Epithelial cell of esophagus (primary cell): ENCODE measurements at places on chromosomes 5 and 9.

DNA sequence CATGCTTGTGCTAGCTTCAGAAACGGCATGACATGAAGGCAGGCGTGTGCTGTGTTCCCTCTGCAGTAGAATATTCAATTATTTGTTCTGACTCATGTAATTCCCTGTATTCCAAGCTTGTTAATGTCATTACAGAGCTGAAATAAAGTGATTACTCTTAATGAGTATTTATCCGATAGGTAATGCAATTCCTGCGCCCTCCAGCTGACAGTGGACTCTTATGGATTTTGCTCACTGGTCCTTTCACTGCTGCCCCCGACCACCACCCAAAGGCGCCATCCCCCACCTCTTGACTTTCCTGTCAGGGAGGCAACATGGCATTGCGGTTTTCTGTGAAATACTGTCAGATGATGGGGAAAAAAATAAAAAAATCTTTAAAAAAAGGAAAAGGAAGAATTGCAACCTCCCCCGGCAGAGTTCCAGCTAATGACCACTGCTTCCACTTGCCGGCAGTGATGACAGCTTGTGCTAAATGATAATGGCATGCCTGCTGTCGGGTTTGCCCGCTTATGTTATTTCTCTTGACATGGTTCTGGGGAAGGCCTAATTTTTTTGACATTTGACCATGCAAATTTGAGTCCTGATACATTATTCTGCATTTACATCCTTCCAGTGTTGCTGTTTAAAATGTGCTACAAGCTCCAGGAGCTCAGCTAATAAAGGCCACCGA lies 335.3 kb upstream of the ADAMTS16 start:
- DNase-seq = no peak

GRCh38 chr9:123407217-123407851 lies 51.3 kb downstream of the CRB2 start:
- peak; percentile 21 for DNase-seq

DNA sequence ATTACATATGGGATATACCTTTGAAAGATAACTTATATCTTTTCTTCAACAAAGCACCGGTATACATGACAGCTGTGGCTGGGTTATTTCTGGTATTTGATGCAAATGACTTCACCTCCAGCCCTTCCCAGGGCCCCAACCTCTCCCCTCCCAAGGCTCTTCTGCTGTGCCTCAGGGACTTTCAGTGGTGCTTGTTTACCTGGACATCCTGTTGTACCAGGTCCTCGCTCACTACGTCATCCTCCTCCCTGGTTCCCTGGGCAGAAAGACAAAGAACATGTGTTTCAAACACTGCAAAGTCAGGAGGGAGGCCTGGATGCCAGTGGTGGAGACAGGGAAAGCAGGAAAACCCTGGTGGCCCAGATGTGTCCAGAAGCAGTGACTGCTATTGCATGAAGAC lies 23.4 kb downstream of the ANXA6 start:
- DNase-seq = peak; percentile 70

GRCh38 chr5:179311091-179311470 lies 34.2 kb downstream of the ADAMTS2 start:
- no peak for DNase-seq

- no peak for DNase-seq
Observed at GRCh38 chr9:74064702-74065101, 432.4 kb upstream of the RORB start.

DNA sequence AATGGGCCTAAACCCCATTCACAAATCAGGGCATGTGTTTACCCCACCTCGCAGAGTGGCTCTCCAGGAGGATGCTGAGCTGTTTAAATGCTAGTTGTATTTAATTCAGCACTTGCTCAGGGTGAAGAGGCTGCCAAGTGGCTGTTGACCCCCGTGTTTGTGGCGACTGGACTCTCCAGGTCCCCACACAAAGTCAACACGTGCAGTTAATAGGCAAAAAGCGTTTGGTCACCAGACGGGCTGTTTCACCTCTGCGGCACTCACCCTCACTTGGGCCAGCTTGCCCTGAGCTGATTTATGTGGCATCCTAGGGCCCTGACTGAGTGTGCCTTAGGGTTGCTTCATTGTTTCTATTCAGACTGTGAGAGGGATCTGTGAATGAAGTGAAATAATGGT lies 152.3 kb downstream of the GAS1 start:
- DNase-seq = no peak
